ENCODE measurements at places on chromosomes 2 and 18.

GRCh38 chr18:76801567-76802505 is 20.5 kb upstream of the ZNF236 start:
- no peaks in the 10 kb centered on the region for H3K27me3 ChIP-seq
- peak; percentile 29 for DNase-seq
- H3K4me3 ChIP-seq = no peak overlapping the region
- H3K36me3 ChIP-seq = no peaks in the 10 kb centered on the region
- no peak overlapping the region for H3K27ac ChIP-seq
- H3K4me1 ChIP-seq = peaks cover 5% of the 10 kb centered on the region

- no peak overlapping the region for H3K27ac ChIP-seq
- H3K4me1 ChIP-seq = no peaks in the 10 kb centered on the region
- H3K27me3 ChIP-seq = no peaks in the 10 kb centered on the region
- DNase-seq = no peak
Measured at GRCh38 chr2:135637456-135638087, 104.1 kb upstream of the UBXN4 start.

- no peak overlapping the region for H3K27ac ChIP-seq
- H3K27me3 ChIP-seq = no peaks in the 10 kb centered on the region
Measured at GRCh38 chr2:179571721-179572120, 289.7 kb downstream of the ZNF385B start.

DNA sequence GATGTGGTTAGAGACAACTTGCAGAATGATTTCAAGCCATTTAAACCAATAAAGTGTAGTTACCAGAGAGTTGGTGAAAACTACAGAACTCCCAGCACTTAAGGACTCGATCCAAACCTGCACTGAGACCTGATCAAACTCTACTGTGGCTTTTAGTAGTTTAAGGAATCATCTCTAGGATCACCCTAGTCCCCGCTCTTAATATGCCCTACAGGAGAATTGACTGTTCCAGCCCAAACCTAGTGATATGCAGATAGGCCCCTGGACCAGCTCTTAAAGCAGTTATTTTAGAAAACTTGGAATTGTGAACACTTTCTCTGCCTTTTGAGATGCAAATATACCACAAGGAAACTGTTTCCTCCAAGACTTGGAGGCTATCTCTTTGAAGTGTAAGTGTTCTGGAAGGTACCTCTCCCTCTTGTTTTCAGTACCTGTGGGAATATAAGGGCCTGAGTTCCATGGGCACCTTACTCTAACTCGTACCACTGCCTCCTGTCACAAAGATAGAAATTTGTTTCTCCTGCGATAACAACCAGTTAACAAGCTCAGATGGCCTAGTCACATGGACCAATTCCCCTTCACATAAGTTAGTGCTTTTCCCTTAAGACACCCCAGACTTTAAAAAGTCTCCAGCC is 1367.2 kb upstream of the SLC39A10 start:
- no peak for DNase-seq
- no peaks in the 10 kb centered on the region for H3K4me1 ChIP-seq
- H3K4me3 ChIP-seq = no peak overlapping the region
- no peaks in the 10 kb centered on the region for H3K36me3 ChIP-seq
- H3K27me3 ChIP-seq = no peaks in the 10 kb centered on the region

- no peaks in the 10 kb centered on the region for H3K27me3 ChIP-seq
- no peaks in the 10 kb centered on the region for H3K36me3 ChIP-seq
- H3K4me1 ChIP-seq = no peaks in the 10 kb centered on the region
- no peak overlapping the region for H3K4me3 ChIP-seq
Measured at GRCh38 chr18:57859314-57859713, 56.2 kb upstream of the ATP8B1 start.

DNA sequence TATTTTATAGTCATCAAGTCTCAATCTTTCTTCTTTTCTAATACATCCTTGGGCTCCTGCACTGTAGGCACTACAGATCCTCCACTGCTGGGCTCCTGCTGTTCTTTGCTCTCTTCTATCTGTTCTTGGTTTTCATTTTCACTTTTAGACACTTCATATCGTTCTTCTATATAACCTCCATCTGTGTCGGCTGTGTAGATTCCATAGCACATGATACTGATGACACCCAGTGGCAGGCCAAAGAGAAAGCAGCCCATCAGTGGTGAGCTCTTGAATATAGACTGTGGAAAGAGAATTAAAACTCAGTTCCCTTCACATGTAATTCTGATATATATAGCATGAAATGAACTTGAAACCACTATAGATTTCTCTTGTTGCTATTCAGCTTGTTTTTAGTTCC is 38.0 kb downstream of the TMX3 start:
- DNase-seq = no peak
- H3K27ac ChIP-seq = no peak overlapping the region
- H3K27me3 ChIP-seq = no peaks in the 10 kb centered on the region
- H3K36me3 ChIP-seq = peaks cover 20% of the 10 kb centered on the region

DNA sequence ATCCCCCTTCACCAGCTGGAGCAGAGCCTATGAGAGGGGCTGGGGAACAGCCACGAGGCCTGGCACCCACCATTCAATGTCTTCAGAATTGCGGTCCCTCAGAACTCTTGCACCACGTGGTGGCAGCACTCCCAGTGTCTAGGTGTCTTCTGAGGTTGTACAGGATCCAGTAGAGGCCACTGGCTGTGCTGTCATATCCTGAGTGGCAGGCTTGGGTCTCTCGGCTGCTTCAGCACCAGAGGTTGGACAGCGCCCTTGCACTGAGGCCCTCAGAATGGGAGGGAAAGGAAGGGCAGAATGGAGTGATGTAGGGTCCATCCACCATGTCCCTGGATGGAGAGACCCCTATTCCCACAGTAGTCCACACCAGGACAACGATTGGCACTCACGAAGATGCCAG is 112.0 kb upstream of the TEKT4 start:
- DNase-seq = no peak
- no peak overlapping the region for H3K27ac ChIP-seq
- H3K4me1 ChIP-seq = no peaks in the 10 kb centered on the region
- H3K36me3 ChIP-seq = no peaks in the 10 kb centered on the region

DNA sequence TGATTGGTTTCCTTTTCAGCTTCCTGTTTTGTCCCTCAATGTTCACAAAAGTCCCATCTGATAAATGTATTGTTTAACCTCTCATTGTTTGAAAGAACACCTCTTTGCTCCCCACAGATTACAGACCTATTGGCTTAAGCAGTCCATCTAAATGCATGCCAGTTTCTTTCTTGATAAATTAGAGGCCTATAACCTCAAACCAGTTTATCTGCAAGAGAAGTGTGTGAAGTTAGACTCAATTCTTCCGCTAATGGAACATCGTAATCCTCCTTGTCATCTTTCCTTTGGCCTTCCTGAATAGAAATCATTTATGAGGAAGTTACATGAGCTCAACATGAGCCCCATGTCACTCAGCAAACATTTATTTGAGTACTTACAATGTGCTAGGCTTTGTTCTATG is 74.0 kb downstream of the FRZB start:
- no peak overlapping the region for H3K27ac ChIP-seq
- H3K4me3 ChIP-seq = no peak overlapping the region
- H3K4me1 ChIP-seq = no peaks in the 10 kb centered on the region
- DNase-seq = no peak
- H3K36me3 ChIP-seq = no peaks in the 10 kb centered on the region

- H3K4me1 ChIP-seq = peaks cover 97% of the 10 kb centered on the region
- H3K27me3 ChIP-seq = no peaks in the 10 kb centered on the region
- peak overlapping the region; percentile 70 for H3K27ac ChIP-seq
- H3K4me3 ChIP-seq = peak overlapping the region; percentile 52
- DNase-seq = no peak
- peaks cover under 1% of the 10 kb centered on the region for H3K36me3 ChIP-seq
Measured at GRCh38 chr2:201127570-201127969, 11.6 kb downstream of the CFLAR start.

GRCh38 chr18:50662775-50663383 is 103.0 kb downstream of the MAPK4 start:
- no peak overlapping the region for H3K4me3 ChIP-seq
- no peak overlapping the region for H3K27ac ChIP-seq
- H3K27me3 ChIP-seq = no peaks in the 10 kb centered on the region
- no peaks in the 10 kb centered on the region for H3K4me1 ChIP-seq
- no peak for DNase-seq
- H3K36me3 ChIP-seq = no peaks in the 10 kb centered on the region

GRCh38 chr2:186697536-186697935 is 3.7 kb downstream of the FAM171B start:
- H3K4me1 ChIP-seq = no peaks in the 10 kb centered on the region
- H3K27ac ChIP-seq = no peak overlapping the region
- no peak for DNase-seq
- no peaks in the 10 kb centered on the region for H3K36me3 ChIP-seq

DNA sequence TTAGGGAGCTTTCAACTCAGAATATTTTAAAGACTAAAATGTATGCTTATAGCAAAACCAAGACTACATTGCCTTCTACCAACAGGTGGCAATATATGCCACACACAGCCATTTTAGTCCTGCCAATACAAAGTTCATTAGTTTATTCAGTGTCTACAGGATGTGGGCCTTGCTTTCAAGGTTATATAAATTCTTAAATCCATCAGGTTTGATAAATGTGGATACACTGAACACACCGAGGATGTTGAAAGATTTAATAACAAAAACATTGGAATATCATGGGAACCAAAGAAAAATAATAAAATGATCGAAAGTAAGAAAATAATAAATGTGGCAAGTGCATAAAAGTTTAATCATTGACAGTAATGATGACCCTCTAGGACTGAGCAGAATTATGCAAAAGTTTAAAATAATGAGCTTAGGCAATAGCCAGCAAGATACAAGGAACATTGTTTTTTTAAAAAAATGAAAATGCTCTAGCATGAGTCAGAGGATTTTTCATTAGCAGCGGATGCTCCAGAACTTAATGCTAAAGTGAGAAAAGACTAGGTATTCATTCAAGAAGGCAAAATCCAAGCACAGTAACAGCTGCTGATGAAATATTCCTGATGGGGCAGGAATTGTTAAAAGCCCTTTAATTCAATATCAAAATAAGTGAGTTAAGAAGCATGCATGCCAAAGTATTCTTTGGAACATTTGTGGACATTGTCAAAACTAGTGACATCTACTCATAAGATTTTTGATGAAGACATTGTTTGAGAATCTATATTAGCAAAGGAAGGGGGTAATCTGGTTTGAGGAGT is 14.2 kb downstream of the SCN9A start:
- no peak for DNase-seq
- H3K4me3 ChIP-seq = no peak overlapping the region
- no peaks in the 10 kb centered on the region for H3K36me3 ChIP-seq
- no peaks in the 10 kb centered on the region for H3K27me3 ChIP-seq

DNA sequence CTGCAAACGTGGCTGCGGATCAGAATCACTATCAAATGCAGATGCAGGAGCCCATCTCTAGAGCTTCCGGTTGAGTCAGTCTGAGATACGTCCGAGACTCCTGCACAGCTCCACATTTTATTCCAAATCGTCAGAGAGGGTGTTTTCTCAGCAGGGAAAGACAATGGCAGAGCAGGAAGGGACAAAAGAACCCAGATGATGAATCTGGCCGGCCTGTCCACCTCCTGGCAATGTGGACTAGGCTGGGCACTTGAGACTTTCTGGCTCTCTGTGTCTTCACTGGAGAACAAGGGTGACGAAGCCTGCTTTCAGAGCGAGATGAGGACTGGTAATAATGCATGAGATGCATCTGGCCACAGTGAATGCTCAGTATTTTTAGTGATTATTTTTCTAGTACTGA is 255.9 kb upstream of the MYT1L start:
- no peaks in the 10 kb centered on the region for H3K4me1 ChIP-seq
- H3K27ac ChIP-seq = no peak overlapping the region
- no peaks in the 10 kb centered on the region for H3K36me3 ChIP-seq

GRCh38 chr2:201007584-201007998 is 44.1 kb upstream of the ORC2 start:
- peaks cover 36% of the 10 kb centered on the region for H3K36me3 ChIP-seq
- DNase-seq = no peak
- H3K4me3 ChIP-seq = no peak overlapping the region
- H3K27me3 ChIP-seq = no peaks in the 10 kb centered on the region
- no peaks in the 10 kb centered on the region for H3K4me1 ChIP-seq
- H3K27ac ChIP-seq = no peak overlapping the region

- H3K4me1 ChIP-seq = no peaks in the 10 kb centered on the region
- no peak overlapping the region for H3K4me3 ChIP-seq
- H3K27ac ChIP-seq = no peak overlapping the region
- H3K27me3 ChIP-seq = no peaks in the 10 kb centered on the region
- H3K36me3 ChIP-seq = no peaks in the 10 kb centered on the region
- DNase-seq = no peak
Measured at GRCh38 chr2:173590276-173590861, 235.7 kb downstream of the CDCA7 start.

- H3K4me3 ChIP-seq = no peak overlapping the region
- H3K36me3 ChIP-seq = no peaks in the 10 kb centered on the region
- no peak for DNase-seq
- H3K4me1 ChIP-seq = no peaks in the 10 kb centered on the region
- H3K27me3 ChIP-seq = no peaks in the 10 kb centered on the region
- no peak overlapping the region for H3K27ac ChIP-seq
Measured at GRCh38 chr2:69209482-69209881, 177.5 kb downstream of the GFPT1 start.

GRCh38 chr2:231483398-231484329 is 19.4 kb upstream of the NCL start:
- H3K27ac ChIP-seq = peak overlapping the region; percentile 67
- peak; percentile 62 for DNase-seq
- H3K36me3 ChIP-seq = no peaks in the 10 kb centered on the region

- no peak overlapping the region for H3K4me3 ChIP-seq
- DNase-seq = no peak
- peaks cover 14% of the 10 kb centered on the region for H3K36me3 ChIP-seq
- no peaks in the 10 kb centered on the region for H3K27me3 ChIP-seq
Measured at GRCh38 chr2:177430411-177430810, 37.8 kb downstream of the AGPS start.

- no peaks in the 10 kb centered on the region for H3K4me1 ChIP-seq
- H3K27ac ChIP-seq = no peak overlapping the region
- no peaks in the 10 kb centered on the region for H3K36me3 ChIP-seq
- no peak overlapping the region for H3K4me3 ChIP-seq
- H3K27me3 ChIP-seq = no peaks in the 10 kb centered on the region
- no peak for DNase-seq
Measured at GRCh38 chr2:187360286-187360685, 87.8 kb downstream of the CALCRL start.

All from CD8-positive, alpha-beta memory T cell (primary cell).